ENCODE measurements at places on chromosomes 7 and 10. TPM values are rescaled to one million over a fixed set of nuclear protein-coding genes. Genes with fewer than 3 reads are reported as not detected.

EBF3 gene
- 5.8 TPM for total RNA-seq

EPDR1 gene
- 36.3 TPM for total RNA-seq

FAM180A gene
- 4.0 TPM for total RNA-seq

RBM20 gene
- total RNA-seq = 51.7 TPM

ABLIM1 gene
- 404 TPM for total RNA-seq

COL26A1 gene
- not detected for total RNA-seq

LRRC18 gene
- total RNA-seq = not detected

SPDYE1 gene
- total RNA-seq = not detected

WNT8B gene
- not detected for total RNA-seq

DNA sequence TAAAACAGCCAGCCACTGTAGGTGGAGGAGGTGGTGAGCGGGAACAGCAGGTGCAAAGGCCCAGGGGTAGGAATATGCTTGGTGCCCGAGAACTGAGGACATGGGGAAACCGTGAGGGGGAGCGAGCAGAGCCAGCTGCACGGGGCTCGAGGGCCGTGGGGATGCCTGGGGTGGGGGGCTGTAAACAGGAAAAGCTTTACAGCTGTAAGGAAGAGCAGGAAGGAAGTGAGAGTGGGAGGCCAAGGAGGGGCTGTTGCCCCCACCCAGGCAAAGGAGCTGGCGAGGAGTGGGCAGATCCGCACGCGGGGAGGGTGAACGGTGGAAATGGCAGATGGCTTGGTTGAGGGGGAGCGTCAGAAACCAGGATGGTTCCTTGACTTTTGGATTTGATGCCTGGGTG lies 34.4 kb downstream of the ZMIZ1 start:
- no peak for DNase-seq

GRCh38 chr10:62620491-62620890 lies 184.0 kb upstream of the ADO start:
- no peak for DNase-seq

DNA sequence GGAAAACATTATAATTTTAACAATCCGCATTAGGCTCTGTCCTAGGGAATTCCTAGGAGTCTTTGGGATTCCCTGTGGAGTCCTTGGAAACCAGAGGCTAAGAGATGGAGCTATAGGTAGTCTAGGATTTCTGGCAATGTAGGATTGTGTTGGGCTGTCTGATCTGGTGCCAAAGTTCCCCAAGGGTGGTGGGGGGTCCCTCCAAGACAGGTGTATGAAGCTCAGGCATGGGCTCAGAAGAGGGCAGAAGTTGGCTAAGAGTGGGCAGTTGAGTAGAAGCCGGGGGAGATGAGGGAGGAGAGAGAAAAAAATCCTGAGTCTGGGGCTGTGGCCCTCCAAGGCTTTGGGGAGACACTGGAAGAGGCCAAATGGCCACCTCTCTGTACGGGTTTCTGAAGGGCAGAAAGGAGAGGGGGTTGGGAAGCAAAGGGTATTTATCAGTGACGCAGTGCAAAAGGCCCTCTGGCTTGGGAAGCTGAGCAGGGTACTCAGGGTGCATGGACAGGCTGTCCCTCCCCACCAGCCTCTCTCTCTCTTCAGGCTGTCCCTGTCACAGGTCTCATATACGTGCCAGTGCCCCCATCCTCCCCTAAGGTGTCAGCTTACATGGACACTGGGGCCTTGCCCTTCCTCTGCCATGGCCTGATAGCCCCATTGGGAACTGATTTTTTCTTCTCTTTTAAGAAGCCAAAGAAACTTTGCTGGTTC lies 929 bp downstream of the HOXA6 start:
- DNase-seq = no peak

GRCh38 chr10:117884093-117884492 lies 162.6 kb downstream of the RAB11FIP2 start:
- DNase-seq = no peak

DNA sequence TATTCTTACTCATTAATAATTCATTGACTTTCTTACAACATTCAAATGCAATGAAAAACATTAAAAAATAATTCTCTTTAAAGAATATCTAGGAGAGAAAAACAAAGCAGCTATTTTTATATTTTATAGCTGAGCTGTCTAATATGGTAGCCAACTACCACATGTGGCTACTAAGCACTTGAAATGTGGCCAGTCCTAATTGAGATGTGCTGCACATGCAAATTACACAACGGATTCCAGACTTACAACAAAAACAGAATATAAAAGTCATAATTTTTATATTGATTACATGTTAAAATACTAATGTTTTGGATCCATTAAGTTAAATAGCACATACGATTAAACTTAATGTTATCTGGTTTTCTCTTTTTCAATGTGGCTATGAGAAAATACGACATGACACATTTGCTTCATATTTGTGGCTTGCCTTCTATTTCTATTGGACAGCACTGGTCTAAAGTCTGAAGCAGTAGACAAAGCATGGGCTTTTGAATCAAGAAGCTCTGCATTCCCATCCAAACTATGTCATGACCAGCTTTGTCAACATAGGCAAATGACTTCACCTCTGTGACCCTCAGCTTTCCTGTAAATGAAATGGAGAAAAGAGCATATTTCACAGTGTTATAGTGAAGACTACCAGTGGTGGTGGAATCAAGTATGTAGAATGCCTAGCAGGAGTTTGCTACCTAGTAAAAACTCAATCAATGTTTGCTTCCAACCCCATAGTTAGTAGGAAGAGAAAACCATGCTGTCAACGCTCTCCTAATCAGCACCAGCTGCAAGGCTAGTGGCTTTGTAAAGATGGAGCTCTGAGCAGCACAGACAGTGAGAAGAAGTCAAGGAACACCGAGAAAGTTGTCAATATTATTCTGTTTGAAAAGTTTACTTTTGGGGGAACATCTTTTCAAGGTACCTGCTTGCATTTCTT lies 37.1 kb upstream of the GDF10 start:
- no peak for DNase-seq

DNA sequence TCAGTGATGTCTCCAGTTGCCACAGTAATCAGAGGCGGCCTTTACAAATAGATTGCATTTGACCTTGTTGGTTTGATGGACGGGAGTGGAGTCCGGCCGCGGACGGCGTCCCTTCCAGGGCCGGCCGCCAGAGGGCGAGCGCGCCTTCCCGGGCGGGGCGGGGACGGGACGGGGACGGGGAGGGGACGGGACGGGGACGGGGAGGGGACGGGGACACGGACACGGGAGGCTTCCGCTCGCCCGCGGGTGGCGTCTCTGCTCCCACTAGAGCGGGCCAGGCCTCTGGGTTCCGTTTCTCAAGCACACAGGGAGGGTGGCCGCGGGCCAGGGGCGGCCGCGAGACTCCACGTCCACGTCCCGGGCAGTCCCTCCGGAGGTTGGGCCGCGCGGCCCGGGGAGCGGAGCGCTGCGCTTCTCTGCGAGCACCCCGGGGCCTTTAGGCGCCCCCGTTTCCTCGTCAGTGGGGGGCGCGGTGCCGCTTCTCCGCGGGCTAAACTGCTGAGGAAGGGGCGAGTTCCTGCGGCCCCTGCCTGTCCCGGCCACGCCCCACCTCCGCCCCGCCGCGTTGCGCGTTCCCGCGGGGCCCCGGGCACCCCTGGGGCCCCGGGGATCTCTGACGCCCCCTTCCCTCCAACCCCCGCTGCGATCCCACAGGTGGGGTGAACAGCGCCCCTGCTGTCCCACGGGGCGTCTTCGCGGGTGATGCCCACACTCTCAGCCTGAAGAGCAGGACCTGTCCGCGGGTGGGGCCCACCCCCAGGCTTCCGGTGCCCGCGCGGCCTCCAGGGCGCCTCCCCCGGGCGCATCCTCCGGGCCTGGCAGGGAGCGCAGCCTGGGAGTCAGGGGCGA lies 84.2 kb upstream of the MKI67 start:
- peak; percentile 62 for DNase-seq

DNA sequence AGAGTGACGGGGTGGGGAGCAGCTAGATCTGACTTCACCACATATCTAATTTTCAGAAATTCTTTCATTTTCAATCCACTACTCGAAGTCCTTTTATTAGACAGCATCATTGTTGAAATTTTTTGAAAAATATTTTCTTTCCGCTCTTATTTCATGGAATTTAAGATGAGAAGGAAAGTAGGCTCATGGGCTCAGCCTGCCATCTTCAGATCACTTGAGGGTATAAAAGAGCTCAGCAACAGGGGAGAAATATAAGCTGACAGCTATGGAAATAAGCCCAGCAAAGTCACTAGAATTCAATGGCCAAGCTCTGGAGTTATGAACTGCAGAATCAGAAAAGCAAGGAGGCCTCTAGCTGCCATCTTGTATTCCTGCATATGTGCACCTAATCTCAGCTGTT lies 389.1 kb downstream of the XPNPEP1 start:
- DNase-seq = no peak

GRCh38 chr10:60963441-60964256 lies 19.7 kb upstream of the RHOBTB1 start:
- no peak for DNase-seq

DNA sequence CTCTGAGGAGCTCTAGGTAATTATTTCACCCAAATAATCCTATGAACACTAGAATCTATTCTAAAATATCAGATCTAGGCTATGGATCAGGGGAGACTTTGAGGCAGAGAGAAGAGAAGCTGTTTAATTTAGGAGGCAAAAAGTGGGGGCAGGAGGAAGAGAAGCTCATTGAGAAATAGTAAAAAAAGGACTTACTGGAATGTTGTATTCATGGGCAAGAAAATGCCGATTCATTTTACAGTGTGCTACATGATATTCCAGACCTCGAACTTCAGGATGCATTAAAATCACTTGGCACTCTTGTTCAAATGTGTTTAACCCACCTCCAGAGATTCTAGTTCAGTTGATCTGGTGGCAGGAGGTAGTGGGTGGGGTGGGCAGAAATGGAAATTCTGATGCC lies 109.5 kb upstream of the ITGB1 start:
- DNase-seq = no peak

DNA sequence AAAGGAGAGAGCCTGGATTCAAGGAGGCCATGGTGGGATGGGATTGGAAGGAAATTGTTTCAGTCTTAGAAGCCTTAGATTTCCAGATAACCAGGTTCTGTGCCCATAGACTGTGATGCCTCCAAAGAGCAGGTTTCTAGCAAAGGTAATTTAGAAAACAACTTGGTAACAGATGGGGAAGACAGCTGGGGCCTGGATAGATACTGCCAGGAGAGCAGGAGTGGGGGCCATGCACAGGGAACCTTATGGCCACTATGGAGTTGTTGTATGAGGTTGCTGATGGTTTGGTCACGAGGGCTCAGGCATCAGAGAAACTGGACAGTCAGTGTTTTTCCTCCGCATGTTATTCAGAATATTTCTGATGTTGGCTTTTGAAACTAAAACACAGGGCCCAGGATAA lies 901.9 kb downstream of the LRMDA start:
- no peak for DNase-seq

DNA sequence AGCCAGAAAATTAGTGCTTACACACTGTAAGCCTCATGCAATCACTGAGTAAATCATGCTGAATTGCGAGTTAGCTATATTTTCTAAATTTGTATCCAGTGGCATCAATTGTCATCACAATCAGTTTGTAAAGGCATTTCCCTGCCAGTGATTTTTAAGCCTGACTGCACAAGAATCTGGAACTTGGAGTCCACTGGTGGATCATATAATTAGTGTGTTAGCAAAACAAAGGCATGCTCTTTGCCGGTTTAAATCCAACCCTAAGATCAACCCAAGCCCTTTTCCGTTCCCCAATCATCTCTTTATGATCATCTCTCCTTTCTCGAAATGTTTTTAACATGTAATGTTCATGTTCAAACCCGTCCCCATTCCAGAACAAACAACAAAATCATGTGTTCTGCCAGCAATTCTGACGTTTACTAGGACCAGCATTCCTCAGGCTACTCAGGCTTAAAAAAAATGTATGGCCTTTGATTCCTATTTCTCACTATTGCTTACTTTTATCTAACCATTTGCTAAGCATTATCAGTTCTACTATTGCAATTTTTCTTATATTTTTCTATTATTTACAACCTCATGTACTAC lies 649.2 kb downstream of the SORCS1 start:
- no peak for DNase-seq

DNA sequence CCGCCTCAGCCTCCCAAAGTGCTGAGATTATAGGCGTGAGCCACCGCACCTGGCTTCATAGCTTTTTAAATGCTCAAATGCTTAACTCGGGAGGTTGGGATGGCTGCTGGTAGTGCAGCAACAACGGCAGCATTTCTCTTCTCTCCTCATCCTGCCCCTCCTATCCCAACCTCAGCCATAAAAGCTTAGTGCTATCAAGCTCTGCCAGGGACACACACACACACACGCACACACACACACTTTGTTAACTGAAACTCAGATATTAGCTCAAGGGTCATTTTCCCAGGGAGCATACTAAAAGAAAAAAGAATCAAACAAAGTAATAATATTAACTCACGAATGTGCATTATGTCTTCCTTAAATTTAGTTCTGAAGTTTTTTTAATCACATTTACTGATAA lies 63.0 kb upstream of the HPS1 start:
- no peak for DNase-seq

- DNase-seq = no peak
Measured at GRCh38 chr10:29681676-29682448, 47.1 kb upstream of the SVIL start.

DNA sequence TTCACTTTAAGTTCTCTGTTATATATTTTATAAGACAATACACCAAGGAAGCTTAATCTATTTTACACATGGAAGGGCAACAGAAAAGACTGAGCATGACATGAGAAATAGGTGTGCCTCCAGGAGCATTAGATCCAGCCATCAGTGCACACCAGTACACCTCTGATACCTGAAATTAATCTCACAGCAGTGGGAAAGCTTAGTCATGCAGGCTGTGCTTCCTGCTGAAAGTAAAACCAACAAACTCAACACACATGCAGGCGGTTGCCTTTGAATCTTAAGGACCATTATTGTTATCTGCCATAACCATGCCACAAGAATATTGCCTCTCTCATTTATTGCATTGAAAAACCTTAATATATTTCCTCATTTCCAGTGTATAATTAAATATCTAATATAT lies 16.4 kb upstream of the ANKRD30A start:
- no peak for DNase-seq

DNA sequence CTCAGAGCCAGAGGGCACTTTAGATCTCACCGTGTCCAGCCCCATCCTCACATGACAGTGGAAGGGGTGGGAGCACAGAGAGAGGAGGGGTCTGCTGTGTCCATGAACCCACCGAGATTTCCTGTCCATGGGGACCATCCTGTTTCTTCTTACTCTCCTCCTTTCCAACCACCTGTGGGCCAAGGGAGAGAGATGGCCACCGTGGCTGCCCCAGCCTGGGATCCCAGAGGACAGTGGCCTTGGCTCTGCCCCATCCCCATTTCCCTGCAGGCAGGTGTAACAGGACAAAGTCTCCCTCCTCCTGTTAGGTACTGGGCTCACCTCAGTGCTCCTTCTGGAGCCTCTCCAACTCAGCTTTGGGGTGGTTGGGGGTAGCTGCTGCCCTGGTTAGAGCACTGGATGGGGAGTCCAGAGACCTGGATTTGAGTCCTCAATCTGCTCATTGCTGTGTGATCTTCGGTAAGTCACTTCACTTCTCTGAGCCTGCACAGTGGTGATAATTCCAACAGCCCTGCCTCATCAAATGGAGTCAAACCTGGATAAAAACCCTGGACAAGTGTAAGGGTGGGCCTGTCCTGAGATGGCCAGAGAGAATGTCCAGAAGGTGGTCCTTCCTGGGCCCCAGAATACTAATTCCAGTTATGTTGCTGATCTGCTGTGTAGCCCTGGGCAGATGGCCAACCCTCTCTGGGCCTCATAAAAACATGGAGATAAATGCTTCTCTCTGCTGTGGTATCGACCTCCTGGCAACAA lies 17.8 kb upstream of the PCBD1 start:
- no peak for DNase-seq

- no peak for DNase-seq
Measured at GRCh38 chr10:43255634-43256431, 11.0 kb downstream of the RASGEF1A start.
